Activated B cell treated with CpG ODN at 0.5 μM for 24 hours (primary cell): ENCODE measurements at places on chromosomes 3 and 15.
A peak's percentile ranks its signal among the peaks of the same experiment; 100 is the strongest.

GRCh38 chr15:41561777-41562145 lies 2.7 kb downstream of the TYRO3 start:
- no peak for DNase-seq

GRCh38 chr15:89143503-89144162 lies 55.4 kb downstream of the ABHD2 start:
- DNase-seq, result no peak

DNA sequence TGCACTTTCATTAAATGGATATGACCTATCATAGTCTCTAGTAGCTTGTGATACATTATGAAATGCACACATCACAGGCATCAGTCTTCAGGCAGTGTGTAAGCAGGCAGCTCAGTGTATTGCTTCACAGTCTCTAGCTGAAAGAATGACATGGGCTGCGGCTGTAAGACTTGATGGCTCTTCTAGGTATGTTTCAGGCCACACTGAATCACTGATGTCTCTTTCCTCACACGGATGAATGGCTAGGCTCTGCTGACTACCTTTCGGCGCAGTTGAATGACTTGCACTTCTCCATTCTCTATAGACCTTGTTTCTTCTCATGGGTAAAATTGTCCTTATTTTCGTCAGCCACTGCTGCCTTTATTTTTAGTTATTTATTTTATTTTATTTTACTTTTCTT lies 15.4 kb downstream of the APH1B start:
- DNase-seq, result no peak

GRCh38 chr3:185950728-185951127 lies 12.9 kb upstream of the TRA2B start:
- DNase-seq, result no peak

GRCh38 chr15:35298509-35298908 lies 213.4 kb upstream of the NANOGP8 start:
- DNase-seq, result no peak

DNA sequence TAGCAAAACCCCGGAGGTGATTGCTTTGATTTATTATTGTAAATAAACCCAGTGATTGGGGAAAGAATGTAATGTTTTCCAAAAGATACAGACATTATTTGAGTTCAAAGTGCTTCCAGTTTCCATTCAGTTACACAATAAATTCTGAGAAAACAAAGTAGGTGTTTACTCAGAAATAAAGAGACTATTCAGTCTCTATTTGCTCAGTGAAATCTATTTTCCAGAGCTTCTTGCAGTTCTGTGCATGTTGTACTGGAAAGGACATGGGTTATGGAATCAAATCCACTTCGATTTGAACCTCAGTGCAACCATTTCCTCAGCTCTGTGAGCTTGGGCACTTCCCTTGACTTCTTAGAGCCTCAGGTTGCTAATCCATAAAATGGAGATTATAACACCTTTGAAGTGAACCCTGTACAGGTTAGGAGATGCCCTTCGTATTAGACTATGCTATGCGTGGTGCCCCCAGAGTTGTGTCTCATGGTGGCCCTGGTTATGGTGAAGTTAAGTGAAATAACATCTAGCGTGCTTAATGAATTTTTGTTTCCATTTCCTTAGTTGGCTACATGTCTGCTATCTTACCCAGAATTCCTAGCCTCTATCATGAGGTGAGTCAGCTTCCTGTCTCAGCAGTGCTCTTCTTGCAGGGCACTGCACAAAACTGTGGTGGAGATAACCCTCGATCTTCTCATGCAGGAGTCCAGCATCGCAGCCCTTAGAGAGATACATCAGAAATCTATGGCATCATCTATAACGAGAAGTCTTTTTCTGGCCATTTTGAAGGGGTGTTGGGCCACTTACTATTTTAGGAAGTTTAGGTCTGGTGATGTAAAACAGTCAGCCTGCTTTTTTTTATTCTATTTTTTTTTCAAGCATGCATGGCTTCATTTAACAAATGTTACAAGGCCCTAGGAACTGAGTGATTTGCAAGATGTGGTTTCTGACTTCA lies 97.7 kb downstream of the RPL39L start:
- DNase-seq, result no peak

DNA sequence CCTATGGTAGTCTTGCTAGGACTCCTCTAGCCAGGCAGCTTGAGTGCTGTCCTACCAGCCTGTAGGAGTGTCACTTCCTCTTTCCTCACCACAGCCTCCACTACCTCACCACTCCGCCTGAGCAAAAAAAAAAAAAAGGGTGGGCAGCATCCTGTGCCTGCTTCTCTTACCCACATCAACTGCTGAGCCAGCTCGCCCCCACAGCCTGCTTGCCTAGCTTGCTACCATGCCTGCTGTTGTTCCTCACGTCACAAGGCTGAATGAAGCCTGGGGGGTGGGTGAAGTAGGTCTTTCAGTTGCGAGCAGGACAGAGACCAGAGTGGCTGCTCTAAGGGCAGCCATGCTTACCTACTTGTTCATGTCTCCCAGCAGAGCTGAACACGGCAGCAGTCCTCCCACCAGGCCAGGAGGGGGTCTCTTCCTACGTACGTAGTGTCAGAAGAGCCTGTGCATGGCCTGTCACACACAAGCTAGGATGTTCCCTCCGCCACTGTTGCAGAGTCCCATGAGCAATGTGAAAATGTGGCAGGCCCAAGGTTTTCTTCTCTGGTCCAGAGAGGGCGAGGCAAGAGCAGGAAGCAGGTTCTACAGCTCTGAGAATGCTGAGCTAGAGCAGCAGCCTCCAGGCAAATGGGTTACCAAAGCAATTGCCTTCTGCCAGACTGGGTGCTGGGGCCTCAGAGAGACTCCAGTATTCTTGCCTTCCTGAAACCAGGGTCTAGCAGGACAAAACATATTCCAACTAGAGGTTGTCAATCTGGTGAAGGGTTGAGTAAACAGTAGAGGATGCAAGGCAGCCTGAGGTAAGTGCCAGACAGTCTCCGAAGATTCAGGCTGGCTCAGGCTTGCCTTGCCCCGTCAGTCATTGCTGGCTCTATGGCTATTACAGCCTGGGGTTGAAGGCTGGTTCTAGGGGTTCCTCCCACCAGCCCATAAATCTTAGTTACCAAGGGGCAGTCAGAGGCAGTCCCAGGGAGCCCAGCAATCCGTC lies 8.1 kb downstream of the PPM1M start:
- DNase-seq, result peak; percentile 58

- DNase-seq, result no peak
Measured at GRCh38 chr3:66477856-66478255, 23.0 kb downstream of the LRIG1 start.

GRCh38 chr15:80727196-80727595 lies 32.1 kb downstream of the ABHD17C start:
- no peak for DNase-seq

GRCh38 chr3:105846809-105847208 lies 22.0 kb downstream of the CBLB start:
- DNase-seq, result no peak

DNA sequence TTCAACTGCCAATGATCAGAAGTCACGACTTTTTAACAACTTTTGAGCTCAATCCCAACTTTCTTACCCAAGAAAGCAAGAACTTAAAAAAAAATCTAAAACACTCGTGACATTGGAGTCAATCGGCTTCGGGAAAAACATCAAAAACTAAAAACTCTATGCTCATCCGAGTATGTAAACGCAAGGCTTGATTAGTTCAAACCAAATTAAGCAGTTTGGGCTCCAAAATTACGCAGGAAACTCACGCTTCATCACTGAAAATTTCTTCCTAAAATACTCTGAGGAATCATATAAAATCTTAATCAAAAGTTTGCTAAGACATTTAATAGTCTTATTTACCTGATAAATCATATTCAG lies 1.6 kb downstream of the TRA2B start:
- no peak for DNase-seq

DNA sequence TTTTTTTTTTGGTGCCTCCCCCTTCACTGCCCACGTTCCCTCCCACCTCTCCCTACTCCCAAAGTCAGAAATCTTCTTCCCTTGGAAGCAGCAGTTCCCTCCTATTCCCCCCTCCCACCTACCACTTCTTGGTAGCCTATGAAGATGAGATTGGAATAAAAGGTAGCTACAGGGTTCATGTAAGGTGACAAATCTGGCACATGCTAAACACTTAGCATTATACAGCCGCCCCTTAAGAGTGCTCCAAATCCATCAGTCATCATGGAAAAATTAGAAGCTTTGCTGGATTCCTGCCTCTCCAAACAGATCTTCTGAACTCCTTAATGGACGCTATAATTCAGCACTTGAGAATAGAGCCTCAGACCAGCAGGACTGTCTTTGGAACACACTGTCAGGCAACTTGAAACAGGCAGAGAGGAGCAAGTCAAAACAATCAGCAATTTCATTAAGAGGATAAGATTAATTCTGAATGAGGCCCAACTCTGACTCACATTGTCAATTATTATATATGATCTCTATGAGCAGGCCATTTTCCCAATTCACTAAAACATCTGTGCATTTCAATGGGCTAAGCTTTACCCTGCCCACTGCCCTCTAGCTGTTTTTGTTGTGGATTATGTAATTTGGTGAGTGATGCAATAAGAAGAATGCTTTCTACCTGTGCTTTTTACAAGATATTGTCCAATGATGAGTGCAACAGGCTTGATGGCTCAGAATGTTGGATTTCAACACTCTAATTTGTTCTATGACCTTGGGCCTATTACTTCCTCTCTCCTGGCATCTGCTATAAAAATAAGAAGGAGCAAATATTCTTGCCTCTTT lies 34.6 kb upstream of the SPRED1 start:
- no peak for DNase-seq

DNA sequence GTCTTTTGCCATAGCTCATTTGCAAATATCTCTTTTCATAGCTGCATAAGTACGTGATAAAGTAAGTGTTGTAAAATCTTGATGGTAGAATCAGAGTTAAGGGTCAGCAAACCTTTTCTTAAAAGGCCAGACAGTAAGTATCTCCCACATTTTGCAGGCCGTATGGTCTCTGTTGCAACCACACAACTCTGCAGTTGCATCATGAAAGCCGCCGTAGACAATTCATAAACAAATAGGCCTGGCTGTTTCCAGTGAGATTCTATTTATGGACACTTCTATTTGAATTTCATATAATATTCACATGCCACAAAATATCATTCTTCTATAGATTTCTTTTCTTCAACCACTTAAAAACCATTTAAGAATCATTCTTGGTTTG lies 248.5 kb downstream of the TLE3 start:
- no peak for DNase-seq

GRCh38 chr3:106033654-106034053 lies 164.8 kb upstream of the CBLB start:
- no peak for DNase-seq

- no peak for DNase-seq
Measured at GRCh38 chr3:68017069-68017468, 362.7 kb upstream of the SUCLG2 start.

GRCh38 chr3:34361921-34362320 lies 563.5 kb downstream of the PDCD6IP start:
- DNase-seq, result no peak

DNA sequence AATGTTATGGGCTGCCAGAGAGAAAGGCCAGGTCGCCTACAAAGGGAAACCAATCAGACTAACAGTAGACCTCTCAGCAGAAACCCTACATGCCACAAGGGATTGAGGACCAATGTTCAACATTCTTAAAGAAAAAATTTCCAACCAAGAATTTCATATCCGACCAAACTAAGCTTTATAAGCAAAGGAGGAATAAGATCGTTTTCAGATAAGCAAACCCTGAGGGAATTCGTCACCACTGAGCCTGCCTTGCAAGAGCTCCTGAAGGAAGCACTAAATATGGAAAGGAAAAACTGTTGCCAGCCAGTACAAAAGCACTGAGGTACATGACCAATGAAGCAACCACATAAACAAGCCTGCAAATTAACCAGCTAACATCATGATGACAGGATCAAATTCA lies 33.1 kb downstream of the PYGO1 start:
- no peak for DNase-seq

DNA sequence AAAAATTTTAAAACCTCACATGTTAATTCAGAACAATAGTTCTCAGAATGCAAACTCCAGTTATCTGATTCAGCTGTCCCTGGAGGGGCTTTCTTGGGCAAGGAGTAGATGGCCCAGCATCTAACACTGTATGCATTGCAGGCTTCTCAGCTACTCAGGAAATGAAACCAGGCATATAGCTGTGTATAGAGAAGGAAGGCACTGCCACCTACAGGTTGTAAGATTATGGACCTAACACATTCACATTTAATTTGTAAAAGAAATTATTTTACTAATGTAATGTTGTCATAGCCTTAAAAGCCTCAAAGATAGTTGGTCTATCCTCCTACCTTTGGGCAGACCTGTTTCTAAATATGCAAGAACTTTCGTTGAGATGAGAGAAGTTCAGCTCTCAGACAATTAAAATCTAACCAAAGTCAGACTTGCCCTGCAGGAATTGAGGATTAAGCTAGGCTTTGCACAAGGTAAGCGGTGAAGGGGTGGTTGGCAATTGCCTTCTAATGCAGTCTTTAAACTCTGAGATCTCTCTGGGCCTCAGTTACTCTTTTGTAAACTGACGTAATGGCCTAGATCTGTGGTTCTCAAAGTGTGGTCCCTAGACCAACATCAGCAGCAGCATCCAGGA lies 132.8 kb upstream of the SLC24A5 start:
- DNase-seq, result no peak
